ENCODE measurements at places on chromosomes 6 and 20.

- DNase-seq: no peak
Observed at GRCh38 chr6:25750906-25751305, 3.6 kb upstream of the SLC17A4 start.

DNA sequence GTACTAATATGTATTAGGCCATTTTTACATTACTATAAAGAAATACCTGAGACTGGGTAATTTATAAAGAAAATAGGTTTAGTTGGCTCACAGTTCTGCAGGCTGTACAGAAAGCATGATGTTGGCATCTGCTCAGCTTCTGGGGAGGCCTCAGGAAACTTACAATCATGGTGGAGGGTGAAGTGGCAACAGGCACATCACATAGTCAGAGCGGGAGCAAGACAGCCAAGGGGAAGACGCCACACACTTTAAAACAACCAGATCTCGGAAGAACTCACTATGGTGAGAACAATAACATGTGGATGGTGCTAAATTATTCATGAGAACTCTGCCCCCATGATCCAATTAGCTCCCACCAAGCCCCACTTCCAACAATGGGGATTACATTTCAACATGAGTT is 41.3 kb upstream of the CEP162 start:
- no peak for DNase-seq

- DNase-seq: peak; percentile 12
Observed at GRCh38 chr6:12751694-12752325, 35.2 kb downstream of the PHACTR1 start.

DNA sequence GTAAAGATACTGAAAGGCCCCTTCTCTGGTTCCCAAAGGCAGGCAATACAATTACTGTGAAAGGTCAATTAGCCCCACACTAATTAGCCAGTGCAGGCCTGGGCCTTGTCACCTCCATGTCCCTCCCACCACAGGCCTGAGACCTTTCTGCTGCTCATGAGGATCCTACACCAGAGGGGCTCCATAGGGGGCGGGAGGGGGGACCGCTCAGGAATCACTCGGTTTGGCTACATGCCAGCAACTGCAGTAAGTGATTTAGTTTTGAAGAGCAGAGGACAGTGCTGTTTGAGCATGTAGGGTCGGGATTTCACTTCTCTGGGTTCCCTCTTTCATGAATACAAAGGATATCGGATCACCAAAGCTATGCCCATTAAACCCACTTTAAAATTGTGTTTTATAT is 455.6 kb downstream of the PRKN start:
- DNase-seq: no peak

- DNase-seq: no peak
Observed at GRCh38 chr6:157150076-157150475, 173.2 kb downstream of the TMEM242 start.

GRCh38 chr20:17810062-17810631 is 110.4 kb downstream of the BANF2 start:
- no peak for DNase-seq

GRCh38 chr6:40802481-40802880 is 215.3 kb upstream of the LRFN2 start:
- no peak for DNase-seq

- no peak for DNase-seq
Observed at GRCh38 chr6:96186516-96187195, 170.9 kb downstream of the FUT9 start.

GRCh38 chr6:115796061-115796460 is 264.6 kb downstream of the FRK start:
- DNase-seq: no peak

DNA sequence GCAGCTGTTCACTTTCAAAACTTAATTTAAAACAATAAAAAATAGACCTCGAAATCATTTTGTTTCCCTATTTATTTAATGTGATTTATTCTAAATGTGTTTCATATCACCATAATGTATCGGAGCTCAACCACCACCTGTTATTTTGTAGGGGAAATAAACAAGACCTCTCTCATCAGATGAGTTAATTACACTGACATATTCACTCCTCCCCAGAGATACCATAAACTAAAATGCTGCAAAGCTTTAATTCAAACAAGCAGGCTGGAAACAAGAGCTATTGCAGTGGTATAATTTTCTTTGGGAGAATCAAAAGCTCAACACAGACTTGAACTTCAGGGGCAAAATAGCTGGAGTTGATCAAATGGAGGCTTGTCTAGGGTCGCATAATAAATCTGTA is 303.5 kb upstream of the TSHZ2 start:
- DNase-seq: no peak

GRCh38 chr6:138424004-138424904 is 20.2 kb downstream of the HEBP2 start:
- no peak for DNase-seq

- DNase-seq: no peak
Observed at GRCh38 chr6:36326356-36326995, 10.2 kb downstream of the BNIP5 start.

GRCh38 chr6:148440877-148441453 is 98.3 kb downstream of the SASH1 start:
- DNase-seq: no peak

DNA sequence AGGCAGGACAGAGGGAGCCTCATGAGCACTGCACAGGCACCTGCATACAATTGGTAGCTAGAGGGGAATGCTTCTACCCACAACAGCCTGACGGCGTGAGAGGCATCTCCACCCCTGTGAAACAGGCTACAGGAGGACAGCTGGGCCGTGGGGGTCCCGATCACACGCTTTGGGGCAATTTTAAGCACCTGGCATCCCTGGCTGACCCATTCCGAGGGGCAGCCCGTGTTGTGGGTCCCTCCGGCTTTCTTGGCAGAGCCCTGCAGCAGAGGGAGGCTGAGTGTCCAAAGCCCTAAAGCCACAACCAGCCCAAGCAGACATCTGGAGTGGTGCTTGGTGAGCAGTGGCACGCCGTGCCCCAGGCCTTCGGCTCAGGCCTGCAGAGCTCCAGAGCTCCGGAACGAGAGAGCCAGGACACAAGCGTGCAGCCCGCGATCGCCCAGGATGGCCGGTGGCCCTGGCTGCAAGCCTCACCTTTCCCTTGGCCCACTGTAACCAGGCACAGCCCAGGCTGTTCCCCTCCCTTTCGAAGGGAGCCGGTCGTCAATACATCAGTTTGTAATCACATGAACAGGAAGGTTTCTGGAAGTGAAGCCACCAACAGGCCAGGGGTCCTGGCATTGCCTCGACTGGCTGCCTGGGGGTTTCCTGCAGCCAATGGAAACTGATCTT is 81.4 kb downstream of the DLL1 start:
- DNase-seq: no peak

- no peak for DNase-seq
Observed at GRCh38 chr20:58557733-58558342, 42.6 kb upstream of the APCDD1L start.

GRCh38 chr6:144697369-144697760 is 412.2 kb downstream of the UTRN start:
- DNase-seq: no peak

- no peak for DNase-seq
Observed at GRCh38 chr20:9412309-9412708, 102.1 kb upstream of the LAMP5 start.

GRCh38 chr6:115814907-115815306 is 245.8 kb downstream of the FRK start:
- DNase-seq: no peak

- peak; percentile 68 for DNase-seq
Observed at GRCh38 chr20:49846206-49846807, 33.7 kb downstream of the SLC9A8 start.

- DNase-seq: peak; percentile 49
Observed at GRCh38 chr6:169868458-169868857, 117.0 kb downstream of the ERMARD start.

DNA sequence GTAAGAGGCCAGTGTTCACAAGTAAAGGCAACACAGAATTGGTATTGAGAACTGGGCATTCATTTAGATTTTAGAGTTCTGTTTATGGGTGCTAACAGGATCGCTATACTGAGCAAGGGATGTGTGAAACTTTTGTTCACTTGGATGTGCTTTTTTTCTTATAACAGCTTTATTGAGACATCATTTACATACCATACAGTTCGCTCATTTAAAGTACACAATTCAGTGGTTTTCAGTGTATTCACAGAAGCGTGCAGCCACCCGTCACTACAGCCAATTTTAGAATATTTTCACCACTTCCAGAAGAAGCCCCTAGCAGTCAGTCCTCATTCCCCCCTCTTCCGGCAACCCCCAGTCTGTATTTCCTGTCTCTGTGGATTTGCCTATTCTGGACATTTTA is 48.7 kb downstream of the GFRA4 start:
- DNase-seq: no peak

- no peak for DNase-seq
Observed at GRCh38 chr6:39430871-39431523, 108.5 kb upstream of the KCNK16 start.

DNA sequence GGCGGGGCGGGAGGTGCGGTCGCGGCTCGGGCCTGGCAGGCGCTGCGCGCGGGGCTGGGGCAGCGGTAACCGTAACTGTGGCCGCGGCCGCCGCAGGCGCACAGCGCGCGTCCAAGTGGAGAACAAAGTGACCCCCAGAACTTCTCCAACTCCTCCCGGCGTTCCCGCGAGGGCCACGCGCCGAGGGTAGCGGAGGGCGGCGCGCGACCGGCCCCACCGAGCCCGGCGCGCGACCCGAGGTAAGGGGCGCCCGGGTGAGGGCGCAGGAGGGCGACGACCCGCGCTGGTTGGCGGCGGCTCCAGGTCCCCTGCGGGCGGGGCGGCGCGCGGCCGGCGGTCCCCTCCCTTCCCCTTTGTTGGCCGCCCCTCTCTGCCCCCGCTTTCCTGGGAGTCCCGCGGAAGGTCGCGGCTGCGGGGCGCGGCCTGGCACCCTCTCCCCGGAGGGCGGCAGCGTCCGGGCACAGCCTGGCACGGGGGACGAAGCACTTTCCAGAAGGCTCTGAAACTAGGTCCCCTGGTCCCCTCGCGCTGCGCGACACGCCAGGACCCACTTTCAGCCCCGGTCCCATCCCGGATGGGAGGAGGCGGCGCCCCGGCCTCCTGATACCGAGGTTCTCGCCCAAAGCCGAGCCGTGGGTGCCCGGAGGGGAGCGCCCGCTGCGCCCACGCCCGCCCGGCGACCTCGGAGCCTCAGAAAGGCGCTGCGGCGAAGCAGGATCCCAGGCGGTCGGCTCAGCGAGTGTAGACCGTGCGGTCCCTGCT is at the start of gene TIAM2:
TIAM2 (plus strand) TSS at position 62 of the 762 bp plus-strand sequence. CDS start 133,909 bp downstream, outside the sequence.
- no peak for DNase-seq

DNA sequence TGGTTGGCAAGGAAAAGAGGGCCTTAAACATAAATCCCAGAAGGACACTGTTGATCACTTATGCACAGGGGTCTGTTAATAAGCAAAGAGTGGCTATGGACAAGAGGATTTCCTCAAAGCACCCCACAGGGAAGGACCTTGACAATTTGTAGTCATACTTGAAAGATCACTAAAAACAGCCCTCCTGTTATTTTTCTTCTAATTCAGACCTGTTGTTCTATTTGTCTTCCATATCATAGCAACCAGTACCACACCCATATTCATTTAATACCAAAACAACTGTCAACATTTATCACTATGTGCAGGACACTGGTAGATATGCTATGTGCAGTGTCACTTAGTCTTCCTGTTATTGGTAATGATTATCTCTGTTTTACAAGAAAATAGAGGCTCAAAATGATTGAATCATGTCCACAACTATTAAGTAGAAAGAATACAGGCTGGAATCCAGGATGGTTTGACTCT is 3.2 kb upstream of the DYNLRB1 start:
- DNase-seq: peak; percentile 67

DNA sequence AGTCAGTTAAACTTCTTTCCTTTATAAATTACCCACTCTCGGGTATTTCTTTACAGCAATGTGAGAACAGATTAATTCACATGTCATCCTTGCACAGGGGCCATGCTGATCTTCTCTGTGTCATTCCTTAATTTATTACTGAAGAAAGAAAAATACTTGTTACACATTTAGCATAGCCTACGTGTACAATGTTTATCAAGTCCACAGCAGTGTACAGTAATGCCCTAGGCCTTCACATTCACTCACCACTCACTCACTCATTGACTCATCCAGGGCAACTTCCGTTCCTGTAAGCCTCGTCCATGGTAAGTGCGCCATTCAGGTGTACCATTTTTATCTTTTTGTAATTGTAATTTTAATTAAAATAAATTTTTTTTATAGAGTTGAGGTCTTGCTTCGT is 73.6 kb downstream of the RSPH3 start:
- DNase-seq: no peak

DNA sequence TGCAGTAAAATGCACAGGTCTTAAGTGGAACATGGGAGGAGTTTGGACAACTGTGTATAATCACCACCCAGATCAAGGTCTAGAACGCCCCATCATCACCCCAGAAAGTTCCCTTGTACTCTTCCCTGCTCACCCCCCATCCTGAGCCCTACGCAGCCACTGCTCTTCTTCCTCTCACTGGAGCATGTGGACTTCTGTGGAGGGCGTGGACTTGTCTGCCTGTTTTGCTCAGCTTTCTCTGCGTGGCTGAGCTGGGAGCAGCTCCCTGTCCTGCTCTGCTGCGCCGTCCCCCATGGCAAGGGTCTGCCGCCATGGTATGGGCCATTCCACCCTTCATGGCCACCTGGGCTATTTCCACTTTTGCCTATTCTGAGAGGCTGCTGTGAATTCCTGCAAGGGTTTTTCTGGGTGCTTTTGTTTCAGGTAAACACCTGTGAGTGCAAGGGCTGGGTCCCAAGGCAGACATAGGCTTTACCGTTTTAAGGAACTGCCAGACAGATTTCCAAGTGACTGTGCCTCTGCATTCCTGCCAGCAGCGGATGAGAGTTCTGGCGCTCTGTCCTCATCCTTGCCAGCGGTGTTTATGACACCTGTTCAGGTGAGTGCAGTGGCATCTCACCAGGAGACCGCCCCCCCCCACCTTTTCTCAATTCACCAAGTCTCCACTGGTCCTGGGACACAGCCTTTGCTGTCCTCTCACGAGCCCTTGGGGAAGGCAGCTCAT is 19.7 kb downstream of the PCK1 start:
- DNase-seq: no peak

GRCh38 chr6:130019326-130020072 is 1.1 kb downstream of the L3MBTL3 start:
- DNase-seq: peak; percentile 24

GRCh38 chr6:144758602-144759001 is 473.5 kb downstream of the UTRN start:
- DNase-seq: peak; percentile 4

GRCh38 chr6:111715321-111715720 is 109.6 kb upstream of the TRAF3IP2 start:
- DNase-seq: peak; percentile 61

DNA sequence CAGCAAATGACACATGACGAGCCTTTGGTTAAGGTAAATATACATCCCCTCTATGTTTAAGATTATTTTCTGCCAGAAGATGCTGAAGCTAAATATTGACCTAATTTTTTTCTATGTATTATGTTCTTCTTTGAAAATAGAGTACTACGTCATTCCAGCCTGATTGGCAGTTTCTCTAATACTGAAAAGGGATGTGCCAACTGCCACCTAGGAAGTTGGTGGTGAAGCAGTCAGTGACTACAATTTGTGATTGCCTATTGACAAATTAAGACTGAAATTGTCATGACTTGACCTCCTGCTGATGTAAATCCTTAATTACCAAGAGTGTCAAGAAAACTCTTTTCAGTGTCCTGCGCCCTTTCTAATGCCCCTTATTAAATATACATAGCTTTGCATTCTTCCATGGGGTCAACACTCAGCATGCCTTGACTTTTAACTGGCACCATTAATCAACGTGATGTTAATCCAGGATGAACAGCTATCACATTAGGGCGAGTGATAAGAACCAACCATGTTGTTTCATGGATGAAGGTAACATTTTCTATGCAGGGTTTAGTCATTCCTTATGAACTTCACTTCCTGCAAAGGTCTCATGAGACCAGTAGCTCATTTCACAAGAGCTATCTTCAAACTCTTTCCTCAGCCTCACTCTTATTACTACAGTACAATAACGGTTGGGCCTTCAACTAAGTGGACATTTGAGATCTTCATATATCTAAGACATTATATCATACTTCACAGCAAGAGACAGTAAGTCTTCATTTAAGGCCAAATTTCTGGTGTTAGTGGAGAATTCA is 22.5 kb upstream of the SGK1 start:
- DNase-seq: no peak

Measured in CD4-positive, alpha-beta T cell treated with Interleukin-4 for 4 hours (primary cell).